Suppressor macrophage (primary cell): ENCODE measurements at places on chromosomes 6 and 20.

DNA sequence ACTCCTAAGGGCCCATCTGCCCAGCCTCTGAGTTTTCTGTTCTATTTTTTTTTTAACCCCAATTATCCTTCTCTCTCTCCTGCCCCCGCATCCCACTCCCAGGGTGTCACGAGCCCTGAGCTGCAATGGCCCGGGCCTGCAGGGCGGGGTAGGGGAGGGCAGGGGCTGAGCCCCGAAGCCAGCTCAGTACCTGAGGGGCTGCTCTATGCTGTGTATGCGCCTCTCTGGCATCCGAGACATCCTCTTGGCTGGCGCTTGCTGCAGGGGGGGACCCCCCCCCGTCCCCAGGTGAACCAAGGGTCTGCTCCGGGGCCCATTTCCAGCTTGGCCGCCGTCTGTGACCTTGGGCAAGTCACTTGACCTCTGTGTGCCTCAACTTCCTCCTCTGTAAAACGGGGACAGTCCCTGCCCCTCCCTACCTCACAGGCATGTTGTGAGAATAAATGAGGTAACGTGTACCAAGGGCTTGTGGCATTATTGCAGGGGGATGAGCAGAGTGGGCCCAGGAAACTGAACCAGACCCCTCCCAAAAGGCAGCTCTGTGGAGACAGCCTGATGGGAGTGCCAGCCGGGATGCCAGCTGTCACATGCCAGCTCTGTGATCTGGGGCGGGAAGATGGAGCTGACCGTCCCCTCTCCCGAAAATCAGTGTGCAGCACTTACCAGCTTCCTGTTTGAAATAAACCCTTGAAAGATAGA, 13.0 kb upstream of the MYL9 start:
- no peak for DNase-seq

DNA sequence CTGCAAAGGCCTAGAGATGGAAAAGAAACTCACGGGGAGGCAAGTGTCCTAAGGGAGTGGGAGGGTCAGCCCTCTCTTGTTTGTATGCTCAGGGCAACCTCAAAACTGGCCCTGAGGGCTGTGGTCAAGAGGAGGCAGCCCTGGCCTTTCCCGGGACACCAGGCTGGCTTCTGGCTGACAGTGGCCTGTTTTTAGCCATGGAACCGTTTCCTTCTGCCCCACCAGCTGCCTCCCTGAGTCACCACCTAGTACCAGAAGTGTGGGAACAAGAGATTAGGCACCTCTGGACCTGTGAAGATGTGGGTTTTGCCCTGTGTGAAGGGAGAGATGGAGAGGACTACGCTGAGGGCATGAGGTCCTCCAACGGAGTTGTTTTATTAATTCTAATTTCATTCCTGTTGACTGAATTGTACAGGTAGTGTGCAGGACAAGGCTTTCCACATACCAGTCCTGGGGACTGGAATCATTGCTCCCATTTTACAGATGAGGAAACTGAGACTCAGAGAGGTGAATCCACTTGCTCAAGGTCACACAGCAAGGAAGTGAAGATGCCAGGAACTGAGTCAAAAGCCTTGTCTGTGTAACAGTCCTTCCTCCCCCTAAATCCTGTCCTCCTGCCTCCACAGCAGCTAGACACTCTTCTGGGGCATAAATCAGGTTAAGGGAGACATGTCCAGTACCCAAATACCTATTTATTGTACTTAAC, 5.5 kb downstream of the FOXS1 start:
- DNase-seq = no peak

GRCh38 chr6:60679175-60679574, 1606.8 kb downstream of the KHDRBS2 start:
- DNase-seq = no peak

DNA sequence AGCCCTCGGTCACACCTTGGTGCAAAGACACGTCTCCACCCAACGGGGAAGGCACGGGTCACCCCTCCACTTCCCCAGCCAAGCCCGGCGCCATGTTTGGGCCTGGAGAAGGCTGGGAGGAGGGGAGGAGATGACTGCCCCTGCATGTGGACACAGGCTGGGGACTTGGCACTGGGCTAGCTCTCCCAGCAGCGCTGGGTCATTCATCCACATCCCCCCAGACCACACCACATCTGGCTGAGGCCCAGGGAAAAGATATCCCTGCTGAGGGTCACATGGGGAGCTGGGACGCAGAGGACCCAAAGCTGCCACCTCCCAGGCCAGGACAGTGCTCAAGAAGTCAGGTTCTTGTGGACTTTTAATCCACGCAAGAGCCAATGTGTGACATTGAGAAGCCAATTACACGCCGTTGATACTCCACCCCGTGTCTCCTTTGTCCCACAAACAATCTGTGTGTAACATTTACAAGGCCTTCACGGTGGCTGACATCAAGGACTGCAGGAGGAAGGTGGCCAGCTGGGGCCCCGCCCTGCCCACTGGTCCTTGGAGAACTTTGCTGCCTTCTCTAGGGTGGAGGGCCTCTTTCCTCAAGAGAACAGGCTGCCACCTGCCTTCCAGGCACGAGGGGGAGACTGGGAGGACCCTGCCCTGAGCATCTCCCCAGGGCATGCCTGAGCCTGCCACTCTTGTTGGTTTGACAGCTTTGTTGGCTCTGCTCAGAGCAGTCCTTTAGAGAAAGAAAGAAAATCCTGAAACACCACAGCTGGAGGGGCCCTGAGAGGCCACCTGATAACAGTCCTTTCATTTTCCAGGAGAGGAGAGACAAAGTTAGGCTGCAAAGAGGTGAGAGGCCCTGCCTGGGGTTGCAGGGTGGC, 5.3 kb upstream of the IP6K3 start:
- DNase-seq = no peak

- DNase-seq = no peak
Measured at GRCh38 chr20:57867807-57868206, 158.0 kb upstream of the PMEPA1 start.

DNA sequence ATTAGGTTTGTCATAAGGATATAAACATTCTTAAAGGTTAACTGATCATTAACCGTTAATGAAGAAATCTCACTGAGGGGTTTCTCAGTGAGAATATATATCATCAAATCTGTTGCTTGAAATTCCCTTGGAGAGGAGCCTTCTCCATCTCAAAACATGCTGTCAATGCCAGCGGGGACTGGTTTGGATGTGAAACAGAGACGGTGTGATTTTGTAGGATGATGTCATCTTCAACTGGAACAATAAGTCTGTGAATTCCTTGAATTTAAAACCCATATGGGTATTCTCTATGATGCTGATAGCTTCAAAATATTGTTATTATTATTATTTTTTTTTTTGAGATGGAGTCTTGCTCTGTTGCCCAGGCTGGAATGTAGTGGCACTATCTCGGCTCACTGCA, 75.9 kb downstream of the GMPR start:
- DNase-seq = no peak

GRCh38 chr6:85674604-85675003, 31.9 kb upstream of the SYNCRIP start:
- no peak for DNase-seq

GRCh38 chr6:154249499-154250298, 106.9 kb downstream of the IPCEF1 start:
- DNase-seq = peak; percentile 40

DNA sequence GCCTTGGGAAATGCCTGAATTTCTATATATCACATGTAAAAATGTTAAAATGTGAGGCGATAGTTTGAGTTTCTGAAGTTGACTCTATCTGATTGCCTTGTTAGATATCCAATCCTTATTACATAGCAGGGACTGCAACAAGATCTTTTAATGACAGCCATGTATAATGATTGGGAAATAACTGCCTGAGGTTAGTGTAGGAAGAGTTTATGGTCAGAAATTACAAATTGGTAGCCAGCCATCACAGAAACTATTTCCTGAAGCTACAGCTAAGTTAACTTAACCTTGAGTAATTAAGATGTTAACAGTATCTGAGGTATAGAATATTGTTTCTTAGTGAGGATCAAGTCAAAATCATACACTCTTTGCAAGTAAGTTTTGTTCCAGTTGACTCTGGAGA, 41.0 kb downstream of the AKIRIN2 start:
- DNase-seq = no peak

GRCh38 chr6:13741365-13741764, 29.7 kb upstream of the RANBP9 start:
- DNase-seq = no peak

GRCh38 chr6:157561414-157561790, 180.4 kb downstream of the ZDHHC14 start:
- no peak for DNase-seq

DNA sequence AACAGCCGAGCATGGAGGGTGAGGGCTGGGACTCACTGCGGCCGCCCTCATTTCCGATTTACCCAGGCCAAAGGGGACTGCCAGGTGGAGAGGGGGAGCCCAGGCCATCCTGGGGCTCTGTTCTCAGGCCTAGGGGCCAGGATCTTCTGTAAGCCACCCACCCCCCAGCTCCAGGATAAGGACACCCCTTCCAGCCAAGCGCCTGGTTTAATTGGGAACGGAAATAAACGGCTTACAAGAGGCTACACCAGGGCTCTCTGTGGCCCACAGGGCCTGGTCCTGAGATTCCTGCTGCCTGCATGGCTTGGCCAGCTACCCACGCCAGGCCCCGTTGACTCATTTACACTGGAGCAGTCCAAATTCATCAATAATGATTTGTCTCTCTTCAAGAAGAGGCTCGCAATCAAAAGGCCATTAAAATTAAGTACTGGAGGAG, 68.1 kb upstream of the TOP1 start:
- DNase-seq = no peak

DNA sequence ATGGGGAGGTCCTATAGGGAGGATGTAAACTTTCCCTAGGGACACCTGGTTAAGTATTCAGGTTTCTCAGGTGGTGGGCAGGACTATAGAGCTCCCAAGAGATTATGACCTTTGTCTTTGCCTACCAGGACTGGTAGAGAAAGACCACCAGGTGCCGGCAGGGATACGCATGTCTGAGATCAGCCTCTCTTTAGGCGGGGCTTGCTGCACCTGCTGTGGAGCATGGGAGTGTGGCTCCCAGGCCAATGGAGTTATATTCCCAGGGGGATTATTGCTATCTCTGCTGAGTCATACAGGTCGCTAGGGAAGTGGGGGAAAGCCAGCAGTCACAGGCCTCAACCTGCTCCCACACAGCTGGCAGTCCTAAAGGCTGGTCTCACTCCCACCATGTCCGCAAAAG, 280.5 kb upstream of the MMS22L start:
- DNase-seq = no peak

GRCh38 chr6:132215805-132216204, 185.5 kb downstream of the MOXD1 start:
- DNase-seq = no peak
